Skin of body (tissue), 3 donors: ENCODE measurements at places on chromosomes 2 and 18. TPM values are rescaled to one million over a fixed set of nuclear protein-coding genes. Genes with fewer than 3 reads are reported as not detected.

Gene CRYGD
- total RNA-seq = not detected

Gene FHOD3
- total RNA-seq = 32.0 TPM

Gene METTL5
- 34.1 TPM for total RNA-seq

Gene PSD4
- total RNA-seq = 12.9 TPM

Gene TNFRSF11A
- total RNA-seq = 3.0 TPM

Gene DES
- 318 TPM for total RNA-seq

Gene TLX2
- not detected for total RNA-seq

Gene IL1F10
- total RNA-seq = 2.7 TPM

Gene TBR1
- total RNA-seq = 0.30 TPM

Gene GNAL
- 4.1 TPM for total RNA-seq

Gene GATA6
- 2.2 TPM for total RNA-seq

Gene RFX8
- total RNA-seq = 1.2 TPM

Gene KCNS3
- 17.8 TPM for total RNA-seq

Gene TEKT4
- not detected for total RNA-seq

Gene DNAH6
- total RNA-seq = 0.30 TPM

Gene C2orf49
- 14.4 TPM for total RNA-seq

Gene VAMP8
- total RNA-seq = 32.4 TPM
